ENCODE measurements at places on chromosomes 1 and 21.

DNA sequence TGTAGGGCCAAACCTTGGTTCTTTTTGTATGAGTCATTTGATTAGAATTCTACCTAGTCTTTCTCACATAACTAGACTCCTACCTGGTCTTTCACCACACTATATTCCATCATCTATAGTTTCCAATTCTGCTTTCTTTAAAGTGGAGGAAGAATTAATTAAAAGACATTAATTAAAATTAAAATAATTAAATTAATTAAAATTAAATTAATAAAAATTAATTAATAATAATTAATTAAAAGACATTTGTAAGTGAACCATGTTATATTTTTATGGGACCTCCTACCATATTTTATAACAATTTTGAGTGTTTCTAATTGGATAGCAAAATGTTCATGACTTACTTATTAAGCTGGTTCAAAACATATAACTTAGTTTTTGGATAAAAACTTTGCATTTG is 77.4 kb downstream of the CCDC18 start:
- no peak for DNase-seq

- DNase-seq: no peak
Measured at GRCh38 chr1:73784026-73784425, 413.9 kb downstream of the LRRIQ3 start.

- DNase-seq: no peak
Measured at GRCh38 chr1:71046891-71047634, 553 bp downstream of the PTGER3 start.

DNA sequence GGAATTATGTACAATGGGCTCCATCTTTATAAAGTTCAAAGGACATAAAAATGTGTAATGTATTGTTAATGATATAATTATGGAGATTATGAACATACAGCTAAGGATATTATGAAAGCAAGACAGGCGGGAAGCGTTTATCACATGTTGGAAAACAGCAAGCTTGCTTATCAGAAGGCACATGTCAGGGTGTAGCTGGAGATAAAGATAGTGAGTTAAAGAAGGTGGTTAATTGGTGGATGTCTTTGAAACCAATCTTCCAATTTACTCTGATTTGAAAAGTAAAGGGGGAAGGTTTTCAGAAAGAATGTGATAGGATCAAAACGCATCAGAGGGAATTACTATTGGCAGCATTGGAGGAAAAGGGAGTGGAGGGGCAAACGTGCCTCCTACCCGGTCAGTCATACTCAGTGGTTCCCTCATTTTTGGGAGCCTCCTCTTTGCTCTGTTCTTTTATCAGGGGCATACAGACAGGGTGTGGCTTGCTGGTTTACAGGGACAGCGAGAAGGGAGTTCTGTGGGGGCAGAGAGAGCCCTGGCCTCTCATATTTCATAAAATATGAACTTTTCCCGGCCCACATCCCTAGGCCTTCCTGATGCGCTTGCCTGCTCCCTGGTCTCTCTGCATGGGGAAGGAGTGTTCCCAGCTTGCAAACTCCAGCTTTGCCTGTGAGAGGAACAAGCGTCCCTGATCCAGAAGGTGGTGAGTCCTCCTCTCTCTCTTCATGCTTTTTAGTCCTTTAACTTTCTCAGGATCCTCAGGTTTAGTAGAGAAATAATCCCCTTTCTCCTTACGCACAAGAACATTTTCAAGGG is 8.0 kb upstream of the SVBP start:
- DNase-seq: no peak

DNA sequence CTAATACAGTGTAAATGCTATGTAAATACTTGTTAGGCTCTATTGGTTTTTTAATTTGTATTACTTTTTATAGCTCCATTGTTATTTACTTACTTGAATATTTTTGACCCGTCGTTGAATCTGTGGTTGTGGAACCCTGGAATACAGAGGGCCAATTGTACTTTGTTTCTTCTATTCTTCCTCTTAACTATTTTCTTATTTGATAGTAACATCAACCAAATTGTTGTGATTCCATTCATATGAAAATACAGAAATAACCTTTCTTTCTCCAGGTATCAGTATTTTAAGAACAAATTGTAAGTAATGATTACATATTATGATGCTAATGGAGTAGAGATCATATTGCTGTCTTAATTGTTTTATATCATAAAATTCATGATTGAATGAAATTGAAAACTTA is 73.7 kb downstream of the FNBP1L start:
- no peak for DNase-seq

DNA sequence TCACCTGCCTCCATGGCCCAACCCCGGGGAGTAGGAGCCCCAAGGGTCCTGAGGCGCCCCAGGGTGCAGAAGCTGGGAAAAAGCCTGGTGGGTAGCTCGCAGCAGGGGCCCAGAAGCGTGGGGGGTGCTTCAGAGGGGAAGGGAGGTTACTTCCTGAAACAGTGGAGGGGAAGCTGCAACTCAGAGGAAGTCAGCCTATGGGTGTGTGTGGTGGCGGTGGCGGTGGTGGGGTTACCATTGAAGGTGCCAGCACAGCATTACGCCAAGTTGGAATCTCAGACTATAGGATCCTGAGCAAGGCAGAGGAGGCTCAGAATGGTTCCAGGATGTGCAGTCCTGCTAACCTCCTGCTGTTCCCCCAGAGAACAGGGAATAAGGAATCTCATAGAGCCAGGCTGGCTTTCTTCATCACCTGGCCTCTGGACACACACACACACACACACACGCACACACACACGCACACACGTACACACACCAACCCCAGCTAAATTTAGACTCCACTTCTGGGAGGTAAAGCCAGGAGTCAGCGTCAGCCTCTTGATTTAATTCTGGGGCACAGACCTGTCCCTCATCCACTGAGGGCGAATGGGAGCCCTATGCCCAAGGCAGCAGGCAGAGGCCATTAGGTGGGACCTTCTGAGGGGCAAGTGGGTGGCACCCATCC is 1.3 kb downstream of the DENND4B start:
- no peak for DNase-seq

- DNase-seq: no peak
Measured at GRCh38 chr1:239707615-239708014, 321.2 kb downstream of the CHRM3 start.

GRCh38 chr21:43753439-43753799 is 22.7 kb downstream of the CSTB start:
- no peak for DNase-seq

- no peak for DNase-seq
Measured at GRCh38 chr21:36386031-36386642, 945 bp downstream of the CHAF1B start.

GRCh38 chr1:159921251-159921650 is 4.1 kb downstream of the TAGLN2 start:
- DNase-seq: no peak

- no peak for DNase-seq
Measured at GRCh38 chr1:18923756-18924211, 21.4 kb upstream of the ALDH4A1 start.

DNA sequence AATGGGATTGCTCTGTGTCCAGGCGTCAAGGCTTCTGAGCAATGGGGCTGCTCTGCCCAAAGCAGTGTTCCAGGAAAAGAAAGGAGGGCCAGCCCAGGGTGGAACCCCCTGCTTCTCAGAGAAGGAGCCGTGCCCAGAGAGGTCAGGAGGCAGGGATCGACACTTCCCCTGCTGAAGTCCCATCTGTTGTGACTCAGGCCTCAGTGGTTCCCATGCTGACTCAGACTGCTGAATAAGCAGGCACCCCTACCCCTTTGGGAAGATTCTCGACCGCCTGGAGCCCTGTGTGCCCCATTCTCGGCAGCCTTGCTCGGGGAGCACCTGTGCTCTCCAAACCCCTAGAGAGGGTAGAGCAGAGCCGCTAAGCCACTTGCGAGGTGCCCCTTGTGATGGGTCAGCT is 23.9 kb downstream of the PKP1 start:
- no peak for DNase-seq

DNA sequence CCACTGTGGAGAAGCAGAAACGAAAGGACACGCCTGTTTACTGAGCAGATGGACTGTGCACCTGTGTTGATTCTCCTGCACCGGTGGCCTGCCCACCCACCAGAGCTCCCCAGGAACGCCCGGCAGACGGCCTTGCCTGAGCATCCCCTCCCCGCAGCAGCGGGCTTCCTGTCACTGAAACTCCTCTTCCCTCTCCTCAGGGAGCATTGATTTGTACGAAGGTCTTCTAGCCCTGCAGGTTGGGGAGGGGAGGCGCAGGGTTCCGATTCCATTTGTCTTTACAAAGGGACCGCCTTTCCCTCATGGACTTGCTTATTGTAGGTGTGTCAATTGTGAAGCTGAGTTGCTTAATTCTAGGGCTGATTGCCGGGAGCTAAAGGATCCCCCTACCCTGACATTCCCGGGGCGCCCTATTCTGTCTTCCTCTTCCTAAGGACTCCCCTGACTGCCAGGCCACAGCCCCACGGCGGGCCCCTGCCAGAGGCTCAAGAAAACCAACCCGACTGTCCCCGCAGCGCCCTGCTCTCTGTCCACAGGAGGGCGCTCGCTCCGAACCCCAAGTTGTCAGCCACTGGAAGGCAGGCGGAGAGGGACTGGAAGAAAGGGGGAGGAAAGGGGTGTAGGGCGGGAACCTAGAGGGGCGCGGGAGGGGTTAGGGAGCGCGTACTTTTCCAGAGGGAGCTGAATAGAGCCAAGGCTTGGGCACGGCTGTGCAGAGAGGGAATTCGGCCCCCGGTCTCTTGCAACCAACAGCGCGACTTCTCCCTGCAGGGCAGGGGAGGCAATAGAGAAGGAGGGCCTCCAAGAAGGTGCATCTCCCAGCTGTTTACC is 2.8 kb downstream of the S100A6 start:
- peak; percentile 85 for DNase-seq

- DNase-seq: no peak
Measured at GRCh38 chr1:23097316-23097715, 71.3 kb downstream of the LUZP1 start.

GRCh38 chr1:206800411-206800810 is 28.1 kb upstream of the IL10 start:
- DNase-seq: no peak

DNA sequence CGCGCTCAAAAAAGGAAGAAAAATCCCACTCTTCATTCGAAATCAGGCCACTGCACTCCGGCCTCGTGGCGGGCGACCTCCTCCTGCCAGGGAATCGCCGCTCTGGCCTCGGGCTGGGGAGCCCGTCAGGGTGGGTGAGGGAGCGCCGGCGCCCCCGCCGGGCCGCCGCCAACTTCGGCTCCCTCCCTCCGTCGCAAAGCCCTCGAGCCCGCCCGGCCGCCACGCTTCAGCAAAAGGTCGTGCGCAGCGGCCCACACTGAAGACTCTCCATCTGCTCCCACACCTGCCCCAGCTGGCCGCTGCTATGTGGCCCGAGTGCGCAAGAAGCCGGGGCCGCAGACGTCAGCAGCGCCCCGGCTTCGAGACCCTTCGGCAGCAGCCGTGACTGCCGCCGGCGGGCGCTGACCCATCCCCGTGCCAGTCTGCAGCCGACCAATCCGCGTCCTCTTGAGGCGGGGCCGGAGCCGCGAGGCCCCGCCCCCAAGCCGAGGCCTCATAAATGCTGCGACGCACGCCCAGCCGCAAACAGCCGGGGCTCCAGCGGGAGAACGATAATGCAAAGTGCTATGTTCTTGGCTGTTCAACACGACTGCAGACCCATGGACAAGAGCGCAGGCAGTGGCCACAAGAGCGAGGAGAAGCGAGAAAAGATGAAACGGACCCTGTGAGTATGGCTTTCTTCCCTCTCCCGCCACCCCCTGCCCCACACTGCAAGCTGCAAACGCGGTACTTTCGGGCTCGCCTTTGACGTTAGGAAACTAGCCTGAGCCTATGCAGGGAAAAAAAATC is at the start of gene RGS2:
TSS of gene RGS2 (plus strand) at position 522 of the 789 bp plus-strand sequence. CDS start at position 555, 33 bp downstream.
- DNase-seq: peak; percentile 68

- no peak for DNase-seq
Measured at GRCh38 chr21:36384885-36385232, 333 bp upstream of the CHAF1B start.

DNA sequence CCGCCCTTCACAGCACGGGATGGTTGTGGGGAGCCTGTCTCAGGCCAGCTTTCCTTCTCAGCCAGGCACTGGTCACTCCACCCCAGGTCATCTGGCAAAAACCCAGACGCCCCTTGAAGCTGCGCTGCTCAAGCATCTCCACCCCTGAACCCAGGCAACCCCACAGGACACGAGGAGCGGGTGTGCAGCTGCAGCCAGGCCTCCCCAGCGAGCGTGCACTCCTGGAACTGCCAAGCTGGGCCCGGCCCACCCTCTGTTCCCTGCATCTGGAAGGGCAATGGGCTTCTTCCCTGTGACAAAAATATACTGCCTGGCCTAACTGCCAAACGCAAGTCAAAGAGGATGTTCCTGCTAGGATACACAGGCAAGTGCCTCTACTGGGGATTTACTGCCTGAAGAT is 39.7 kb downstream of the SLC66A1 start:
- no peak for DNase-seq

DNA sequence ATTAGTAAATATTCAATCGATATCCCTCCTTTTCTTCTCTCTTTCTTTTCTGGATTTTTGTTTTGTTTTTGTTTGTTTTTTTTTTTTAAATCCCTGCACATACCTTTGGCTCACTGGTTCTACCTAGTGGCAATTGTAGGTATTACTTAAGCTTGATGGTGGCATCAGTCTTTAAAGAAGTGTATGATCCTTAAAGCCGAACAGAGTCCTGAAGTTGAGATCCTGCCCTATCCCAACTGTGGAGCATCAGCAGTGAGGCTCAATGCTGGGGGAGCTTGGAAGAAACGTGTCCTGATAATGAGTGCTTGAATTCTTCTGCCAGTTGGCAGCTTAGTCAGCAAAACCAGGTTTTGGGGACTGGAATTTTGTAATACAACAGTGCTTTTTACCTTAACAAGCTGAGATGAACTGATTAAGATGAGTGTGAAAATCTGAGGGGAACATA is 60.8 kb downstream of the FASLG start:
- DNase-seq: no peak

- DNase-seq: no peak
Measured at GRCh38 chr21:39529026-39529425, 77.3 kb downstream of the SH3BGR start.

DNA sequence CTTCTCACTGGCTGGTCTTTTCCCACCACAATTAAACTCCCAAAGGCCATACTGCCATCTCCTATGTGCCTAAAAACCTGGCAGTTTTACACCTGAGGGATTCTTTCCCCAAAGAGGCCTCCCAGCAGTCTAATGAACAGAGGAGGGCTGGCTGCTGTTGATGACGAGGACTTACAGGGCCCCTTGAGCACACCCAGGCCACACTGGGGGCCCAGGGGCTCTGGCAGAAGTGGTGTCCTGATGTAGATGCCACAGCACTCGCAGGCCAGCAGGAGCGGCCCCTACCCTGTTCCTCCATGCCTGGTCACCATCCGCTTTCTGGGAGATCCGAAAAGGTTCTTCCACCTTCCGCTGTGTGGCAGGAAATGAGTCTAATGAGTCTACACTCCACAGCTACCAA is 24.2 kb downstream of the POFUT2 start:
- no peak for DNase-seq

- no peak for DNase-seq
Measured at GRCh38 chr21:33312121-33312520, 12.6 kb upstream of the IFNAR1 start.

DNA sequence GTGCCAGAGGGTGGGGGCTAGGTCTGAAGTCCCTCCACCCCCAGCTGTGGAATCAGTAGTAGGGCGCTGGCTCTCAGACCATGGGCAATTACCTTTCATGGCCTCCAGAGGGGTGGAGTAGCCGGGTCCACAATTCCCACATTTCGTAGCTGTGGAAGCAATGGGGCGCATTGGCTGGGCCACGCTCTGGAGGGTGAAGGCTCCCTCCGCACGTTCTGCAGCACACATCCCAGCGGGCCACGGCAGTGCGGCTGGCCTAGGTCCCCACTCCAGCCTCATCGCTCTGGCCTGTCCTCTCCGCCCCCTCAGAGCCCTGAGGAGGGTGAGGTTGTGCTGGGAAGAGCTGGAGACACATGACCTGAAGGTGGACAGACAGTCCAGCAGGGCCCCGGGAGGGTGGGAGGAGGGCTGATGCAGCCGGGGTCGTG is 2.9 kb downstream of the SELENBP1 start:
- no peak for DNase-seq

GRCh38 chr1:205961991-205962820 is 18.9 kb upstream of the SLC26A9 start:
- peak; percentile 89 for DNase-seq

All from NCI-H187 (cell line).